Thyroid gland (tissue), 4 donors: ENCODE measurements at places on chromosomes 3 and 15.

DNA sequence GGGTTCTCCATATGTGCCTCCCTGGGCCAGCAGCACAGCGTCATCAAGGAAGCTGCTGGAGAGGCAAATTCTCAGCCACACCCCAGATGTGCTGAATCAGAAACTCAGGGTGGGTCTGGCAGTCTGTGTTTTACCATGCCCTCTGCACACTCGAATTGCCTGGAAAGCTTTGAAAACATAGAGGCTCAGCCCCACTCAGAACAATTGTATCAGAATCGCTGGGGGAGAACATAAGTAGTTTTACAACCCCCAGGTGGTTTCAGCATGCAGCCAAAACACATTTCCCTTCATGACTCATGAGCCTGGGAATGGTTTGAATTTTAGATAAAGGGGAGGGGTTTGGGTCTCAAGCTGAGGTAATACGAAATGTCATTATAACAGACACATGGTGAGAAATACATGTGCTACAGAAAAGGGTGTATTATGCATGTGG is 9.6 kb downstream of the TGM4 start:
- DNase-seq = peak; percentile 69

DNA sequence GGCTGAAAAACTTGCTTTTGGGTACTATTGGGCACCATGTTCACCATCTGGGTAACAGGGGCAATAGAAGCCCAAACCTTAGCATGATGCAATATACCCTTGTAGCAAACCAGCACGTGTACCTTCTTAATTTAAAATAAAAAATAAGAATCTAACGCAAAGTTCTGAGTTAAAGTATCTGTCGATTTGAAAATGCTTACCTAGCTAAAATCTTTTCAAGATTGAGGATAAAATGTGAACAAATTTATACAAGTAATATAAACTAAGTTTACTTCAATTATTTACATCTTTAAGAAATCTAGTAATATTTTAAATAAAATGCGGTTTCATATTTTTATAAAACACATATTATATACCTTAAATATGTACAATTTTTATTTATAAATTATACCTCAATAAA is 38.1 kb upstream of the IGF2BP2 start:
- DNase-seq = no peak

DNA sequence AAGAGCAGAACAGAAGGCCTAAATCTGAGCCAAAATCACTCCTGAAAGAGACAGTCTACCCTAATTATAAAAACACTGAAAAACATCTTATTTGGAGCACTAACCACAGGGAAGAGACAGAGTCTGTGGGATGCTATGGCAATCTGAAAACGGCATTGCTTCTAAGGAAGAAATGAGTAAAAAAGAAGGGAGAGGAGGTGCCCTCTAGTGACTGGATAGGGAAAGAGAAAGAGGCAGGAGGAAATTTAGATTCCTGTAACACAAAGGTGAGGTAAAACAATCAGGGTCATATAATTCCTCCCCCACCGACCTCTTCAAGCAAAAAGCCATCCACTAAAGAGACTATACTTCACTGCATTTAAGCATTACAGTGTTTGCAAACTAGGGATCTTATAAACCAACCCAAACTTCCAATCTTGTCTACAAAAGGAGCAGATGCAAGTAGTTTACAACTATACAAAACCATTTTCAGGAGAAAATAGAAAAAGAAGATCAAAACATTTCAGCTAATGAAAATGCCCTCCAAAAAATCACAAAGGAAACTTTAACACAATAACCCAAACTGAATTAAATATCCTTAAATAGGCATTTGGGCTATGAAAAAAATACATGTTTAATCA is 32.6 kb downstream of the HACD2 start:
- no peak for DNase-seq

DNA sequence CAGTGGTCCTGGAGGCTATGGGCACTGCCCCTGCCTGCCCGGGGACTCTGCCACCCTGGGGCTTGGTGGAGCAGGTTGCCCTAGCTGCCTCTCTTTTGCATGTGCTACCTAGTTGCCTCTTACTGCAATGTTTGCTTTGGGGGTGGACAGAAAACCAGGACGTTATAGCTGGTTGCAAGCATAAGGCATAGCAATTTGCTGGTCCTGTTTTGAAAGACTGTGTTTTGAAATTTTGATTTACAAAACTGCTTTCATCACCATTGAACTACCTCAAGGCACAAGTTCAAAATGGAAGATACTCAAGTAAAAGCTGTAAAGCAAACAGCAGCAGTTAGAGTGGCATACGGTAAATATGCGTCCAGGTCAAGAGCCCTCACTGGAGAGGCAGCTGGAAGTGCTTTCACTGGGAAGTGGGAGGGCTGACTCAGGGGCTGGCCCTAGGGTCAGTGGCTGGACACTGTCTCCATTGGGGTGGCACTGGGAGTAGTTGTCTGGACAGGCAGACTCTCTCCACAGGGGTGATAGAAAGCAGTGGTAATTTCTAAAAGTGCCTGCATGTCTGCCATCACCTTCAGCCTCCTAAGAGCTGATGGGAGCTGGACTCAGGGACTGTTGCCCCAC is 138.1 kb downstream of the CHDH start:
- peak; percentile 45 for DNase-seq

DNA sequence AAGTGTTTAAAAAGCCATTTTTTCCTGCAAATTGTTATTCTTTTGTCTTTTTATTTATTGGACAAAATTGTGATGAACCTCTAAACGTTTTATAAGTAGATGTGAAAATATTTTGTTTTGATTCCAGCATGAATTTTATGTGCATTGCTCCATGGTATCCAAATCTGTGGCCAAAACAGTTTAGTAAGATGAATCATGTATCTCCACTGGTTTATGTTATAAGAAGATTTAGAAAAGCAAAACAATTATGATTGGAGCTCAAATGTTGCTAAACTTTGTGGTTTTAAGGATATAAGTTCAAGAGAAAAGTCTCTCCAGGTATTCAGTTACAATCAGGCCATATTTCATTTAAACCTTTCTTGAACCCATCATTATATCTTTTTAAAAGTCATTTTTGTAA is 80.9 kb downstream of the NECTIN3 start:
- DNase-seq = no peak

GRCh38 chr3:122767540-122768372 is 25.9 kb downstream of the HSPBAP1 start:
- peak; percentile 66 for DNase-seq

- no peak for DNase-seq
Measured at GRCh38 chr15:87619161-87619960, 637.2 kb downstream of the NTRK3 start.

DNA sequence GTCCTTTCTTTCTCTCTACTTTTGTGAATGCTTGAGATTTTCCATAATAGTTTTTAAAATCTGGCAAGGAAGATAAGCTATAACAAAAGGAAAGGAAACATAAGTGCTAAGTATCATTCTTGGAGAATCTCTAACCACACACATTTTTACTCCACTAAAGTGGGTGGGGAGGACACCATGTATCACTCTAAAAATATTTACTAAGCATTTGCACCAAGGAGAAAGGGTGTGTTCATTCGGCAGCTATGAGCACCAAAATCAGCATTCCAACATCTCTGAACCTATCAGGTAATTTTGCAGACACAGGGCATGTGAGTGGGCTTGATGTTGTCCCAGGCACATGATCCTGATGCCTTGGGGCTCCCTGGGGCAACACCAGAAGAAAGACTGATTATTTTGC is 5.5 kb downstream of the B4GALT4 start:
- DNase-seq = no peak

DNA sequence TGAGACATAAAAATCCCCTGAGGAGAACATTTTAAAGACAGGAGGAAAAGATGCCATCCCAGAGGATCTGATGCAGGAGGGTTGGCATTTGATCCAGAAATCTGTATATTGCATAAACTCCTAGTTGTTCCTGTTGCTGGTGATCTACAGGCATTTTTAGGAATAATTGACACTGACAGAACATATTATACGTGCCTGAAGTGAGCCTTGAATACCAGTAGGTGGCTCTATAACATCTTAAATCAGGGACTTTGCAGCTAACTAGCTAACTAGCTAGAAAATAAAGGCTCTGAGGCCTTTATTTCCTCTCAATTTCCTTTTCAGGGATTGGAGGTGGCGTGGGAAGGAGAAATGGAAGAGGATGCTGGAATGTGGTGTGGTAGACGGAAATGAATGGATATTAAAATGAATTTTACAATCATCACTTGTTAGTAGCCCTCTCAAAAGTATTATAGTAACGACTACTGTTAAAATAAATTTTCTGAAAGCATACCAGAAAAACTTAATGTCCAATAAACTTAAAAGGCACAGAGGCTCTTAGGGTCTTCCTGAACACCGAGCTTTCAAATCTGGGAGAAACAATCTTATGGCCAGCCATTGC is 73.8 kb upstream of the ZBED2 start:
- DNase-seq = no peak

- no peak for DNase-seq
Measured at GRCh38 chr3:28645149-28645548, 296.5 kb upstream of the AZI2 start.
